Fibroblast of skin of back (primary cell): ENCODE measurements at places on chromosomes 2 and 18.

DNA sequence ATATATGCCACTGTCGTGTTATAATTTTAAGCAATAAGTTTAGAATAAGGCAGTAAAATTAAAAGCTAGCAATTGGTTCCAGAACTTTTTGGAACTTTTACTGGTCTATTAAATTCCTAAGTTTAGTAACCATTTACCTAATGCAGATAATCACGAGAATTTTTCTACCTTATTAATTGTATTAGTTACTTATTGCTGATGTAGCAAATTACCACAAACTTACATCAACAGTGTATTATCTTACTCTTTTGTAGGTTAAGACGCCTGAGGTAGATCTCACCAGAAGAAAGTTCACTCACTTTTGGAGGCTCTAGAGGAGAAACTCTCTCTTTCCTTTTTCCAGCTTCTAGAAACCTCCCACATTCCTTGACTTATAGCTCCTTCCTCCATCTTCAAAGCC lies 14.0 kb upstream of the UBE2E3 start:
- no peak for DNase-seq

- DNase-seq: peak; percentile 11
These were observed 7.6 kb downstream of the TBR1 start for GRCh38 chr2:161423421-161424393.

- DNase-seq: peak; percentile 78
These were observed 968.4 kb upstream of the NRXN1 start for GRCh38 chr2:52000151-52000855.

DNA sequence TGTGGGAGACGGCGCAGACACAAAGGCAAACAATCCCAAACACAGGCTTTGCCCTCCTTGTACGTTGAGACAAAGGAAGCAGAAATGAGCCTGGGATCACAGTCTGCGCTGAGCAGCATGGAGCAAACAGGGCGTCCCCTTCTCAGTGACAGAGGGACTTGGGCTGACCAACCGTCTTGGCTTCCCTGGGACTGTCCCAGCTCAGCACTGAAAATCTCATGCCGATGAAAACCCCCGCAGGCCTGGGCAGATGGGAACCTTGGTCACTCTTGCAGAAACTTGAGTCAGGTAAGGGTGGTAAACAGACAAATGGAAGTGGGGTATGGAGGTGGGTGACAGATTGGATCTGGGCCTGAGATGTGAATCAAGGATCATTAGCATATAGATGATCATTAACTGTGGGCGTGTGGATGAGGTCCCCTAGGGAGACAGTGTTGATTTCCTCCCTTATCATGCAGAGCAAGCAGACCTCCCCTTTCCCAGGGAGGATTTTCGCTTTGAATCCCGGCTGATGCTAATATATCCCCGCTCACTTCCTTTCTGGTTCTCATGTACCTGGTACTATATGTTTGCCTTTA lies 19.1 kb upstream of the SH3BP4 start:
- DNase-seq: no peak

DNA sequence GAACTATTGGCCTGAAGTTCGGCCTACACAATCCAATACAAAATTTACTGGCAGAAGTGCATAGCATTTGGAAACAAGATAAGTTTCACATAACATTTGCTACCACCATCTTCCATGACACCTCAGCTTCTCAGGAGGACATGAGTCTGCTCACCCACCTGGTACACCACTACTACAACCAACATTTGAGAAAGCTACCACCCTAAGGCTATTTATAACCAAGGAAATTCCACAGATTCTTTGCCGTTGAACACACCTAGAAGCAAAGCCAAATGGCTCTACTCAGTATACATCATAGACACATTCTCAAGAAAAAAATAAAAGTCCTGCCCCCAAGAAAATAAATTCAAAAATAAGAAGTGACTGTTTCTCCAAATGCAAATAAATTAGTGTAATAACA lies 145.3 kb downstream of the SPAG16 start:
- no peak for DNase-seq

- no peak for DNase-seq
These were observed 533.9 kb downstream of the PARD3B start for GRCh38 chr2:205079173-205079572.

DNA sequence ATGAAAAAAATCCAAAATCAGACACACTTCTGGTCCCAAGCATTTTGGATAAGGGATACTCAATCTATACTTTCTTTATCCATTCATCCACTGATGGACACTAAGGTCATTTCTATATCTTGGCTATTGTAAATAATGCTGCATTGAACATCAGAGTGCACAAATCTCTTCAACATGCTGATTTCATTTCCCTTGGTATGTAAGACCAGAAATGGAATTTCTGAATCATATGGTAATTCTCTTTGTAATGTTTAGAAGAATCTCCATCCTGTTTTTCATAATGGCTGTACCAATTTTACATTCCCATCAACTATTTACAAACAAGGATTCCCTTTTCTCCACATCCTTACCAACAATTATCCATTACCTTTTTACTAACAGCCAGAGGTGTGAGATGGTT lies 33.7 kb upstream of the MCM6 start:
- peak; percentile 64 for DNase-seq

DNA sequence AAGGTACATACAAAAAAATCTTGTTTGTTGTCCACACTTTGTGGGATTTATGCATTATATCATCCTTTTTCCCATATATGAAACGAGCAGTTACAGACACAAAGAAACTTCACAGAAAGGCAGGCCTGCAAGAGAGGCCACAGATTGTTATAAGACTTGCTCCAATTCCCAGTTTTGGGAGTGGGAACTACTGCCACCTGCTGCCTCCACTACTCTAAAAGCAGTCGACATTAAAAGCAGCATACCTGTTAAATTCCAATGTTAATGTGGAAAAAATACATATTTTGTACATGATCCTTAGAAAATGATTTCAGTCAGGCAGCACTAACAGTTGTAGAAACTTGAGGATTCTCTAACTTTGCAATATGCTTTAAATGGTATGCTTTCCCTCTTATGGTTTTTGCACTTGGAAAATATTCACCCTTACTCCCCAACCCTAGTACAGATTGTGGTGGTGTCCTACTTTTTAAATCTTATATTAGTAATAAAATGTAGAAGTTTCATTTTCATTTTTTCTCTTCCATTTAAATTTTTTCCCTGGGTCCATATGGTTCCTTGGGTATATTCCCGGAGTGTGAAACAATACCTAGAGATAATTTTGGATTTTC lies 37.9 kb downstream of the SLC38A11 start:
- DNase-seq: peak; percentile 36
